ENCODE measurements at places on chromosomes 7 and 10.
A peak's percentile ranks its signal among the peaks of the same experiment; 100 is the strongest.

GRCh38 chr10:103667356-103667755 is 173.9 kb downstream of the NEURL1 start:
- peak; percentile 71 for DNase-seq

- DNase-seq, result no peak
Measured at GRCh38 chr10:86233131-86233530, 133.5 kb downstream of the GRID1 start.

- DNase-seq, result no peak
Measured at GRCh38 chr10:120634659-120635058, 177.6 kb downstream of the PLPP4 start.

DNA sequence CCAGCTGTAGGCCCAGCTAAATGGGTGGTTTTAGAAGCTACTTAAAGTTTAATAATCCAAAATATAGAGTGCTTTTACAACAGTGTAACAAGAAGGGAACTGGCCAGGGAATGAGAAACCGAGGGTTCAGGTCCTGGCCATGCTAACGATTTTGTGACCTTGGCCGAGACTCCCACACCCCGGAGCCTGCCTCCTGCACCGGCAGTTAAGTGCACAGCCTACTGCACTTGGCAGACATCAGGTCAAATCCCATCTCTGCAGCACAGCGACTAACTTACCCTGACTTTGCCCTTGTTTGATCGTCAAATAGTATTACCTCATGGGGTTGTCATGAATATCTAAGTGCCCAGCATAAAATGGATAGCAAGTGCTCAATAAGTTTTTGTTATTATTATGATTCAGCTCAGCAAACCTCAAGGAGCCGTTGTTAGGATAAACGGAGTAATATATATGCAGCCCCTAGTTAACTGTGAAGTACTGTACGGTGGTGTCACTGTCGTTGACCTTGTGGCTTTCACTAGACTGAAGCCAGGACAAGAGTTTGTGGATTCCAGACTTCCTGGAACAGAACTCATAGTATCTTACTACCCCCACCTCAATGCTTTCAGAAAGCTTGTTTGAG is 35.5 kb downstream of the LYZL1 start:
- no peak for DNase-seq

- no peak for DNase-seq
Measured at GRCh38 chr10:103281753-103282152, 4.8 kb downstream of the INA start.

- DNase-seq, result peak; percentile 51
Measured at GRCh38 chr10:29392376-29393021, 103.6 kb downstream of the LYZL1 start.

GRCh38 chr7:15515252-15515651 is 46.6 kb downstream of the AGMO start:
- DNase-seq, result no peak

DNA sequence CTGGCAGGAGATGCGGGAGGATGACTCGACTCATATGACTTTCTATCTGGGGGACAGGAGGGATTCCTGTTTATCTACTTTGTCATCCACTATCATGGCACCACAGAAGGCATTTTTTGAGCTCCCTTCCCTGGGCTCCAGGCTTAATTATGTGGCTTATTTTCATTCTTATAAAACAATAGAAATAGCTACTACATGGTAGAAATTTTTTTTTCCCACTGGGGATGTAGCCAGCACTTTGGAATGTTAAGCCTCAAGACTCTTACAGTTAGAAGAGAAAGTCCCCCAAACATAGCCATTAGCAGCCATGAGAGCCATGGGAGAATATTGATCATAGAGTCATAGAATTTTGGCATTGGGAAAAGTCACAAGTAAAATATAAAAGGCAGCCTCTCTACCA is 14.6 kb upstream of the FAM180A start:
- DNase-seq, result no peak

- DNase-seq, result no peak
Measured at GRCh38 chr10:84907461-84908009, 579.1 kb downstream of the CCSER2 start.

DNA sequence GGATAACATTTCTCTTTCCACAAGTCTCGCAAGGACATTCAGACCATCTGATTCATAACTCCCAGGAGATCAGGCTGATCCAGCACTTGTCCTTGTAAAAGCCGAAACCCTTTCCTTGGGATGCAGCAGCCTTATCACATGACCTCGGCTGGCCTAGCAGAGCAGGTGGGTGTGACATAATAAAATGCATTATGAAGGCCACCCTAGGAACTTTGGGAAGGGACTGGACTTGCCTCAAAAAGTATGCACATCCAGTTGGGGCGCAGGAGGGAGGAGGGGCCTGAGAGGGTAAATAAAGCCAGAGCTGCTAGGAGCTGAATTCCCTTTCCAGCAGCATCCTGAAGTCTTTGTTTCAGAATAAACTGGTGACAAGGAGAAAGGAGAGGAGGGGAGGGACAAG is 260.8 kb downstream of the SNX13 start:
- no peak for DNase-seq

DNA sequence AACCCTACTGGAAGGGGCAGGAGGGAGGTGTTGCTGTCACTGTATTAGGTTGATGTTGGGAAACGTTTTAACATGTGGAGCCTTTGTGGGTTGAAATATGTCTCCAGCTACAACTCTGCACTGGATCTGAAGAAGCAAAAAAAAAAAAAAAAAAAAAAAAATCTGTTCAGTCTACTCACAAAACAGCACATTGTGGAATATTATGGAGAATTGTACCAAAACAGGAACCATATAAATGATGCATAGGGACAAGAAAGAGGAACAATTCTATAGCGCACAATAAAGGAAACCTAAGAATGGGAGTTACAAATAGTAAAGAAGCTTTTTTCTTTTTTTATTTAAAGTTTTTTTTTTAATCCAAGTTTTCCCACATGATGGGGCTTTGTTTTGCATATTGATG is 63.8 kb downstream of the CCSER2 start:
- DNase-seq, result peak; percentile 38

DNA sequence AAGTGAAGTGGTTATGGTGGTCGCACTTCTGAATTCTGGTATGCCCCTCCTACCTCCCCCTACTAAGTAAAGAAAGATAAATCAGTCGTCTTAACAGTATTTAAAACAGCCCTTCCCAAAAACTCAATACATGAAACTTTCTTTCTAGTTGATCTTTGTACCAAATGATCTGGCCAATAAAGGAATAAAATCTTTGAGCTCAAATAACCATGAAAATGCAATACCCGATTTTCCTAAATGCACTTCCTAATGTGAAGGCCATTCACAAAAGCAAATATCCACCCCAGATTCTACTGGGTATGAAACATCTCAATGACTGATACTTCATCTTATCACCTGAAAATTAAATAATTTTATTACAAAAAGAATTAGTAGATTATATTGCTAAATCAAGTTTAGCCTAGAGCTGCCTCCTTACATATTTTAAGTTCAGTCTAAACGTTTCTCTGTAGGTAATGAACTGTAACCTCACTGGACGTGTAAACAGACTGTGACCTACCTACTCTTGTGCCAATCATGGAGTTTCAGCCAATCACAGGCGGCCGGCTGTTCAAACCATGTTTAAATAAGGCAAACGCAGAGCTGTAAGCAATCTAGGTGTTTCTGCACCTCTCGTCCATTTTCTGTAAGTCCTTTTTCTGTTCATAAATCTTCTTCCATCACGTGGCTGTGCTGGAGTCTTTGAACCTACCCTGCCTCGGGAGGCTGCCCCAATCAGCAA is 146.9 kb upstream of the AKR1E2 start:
- DNase-seq, result no peak

DNA sequence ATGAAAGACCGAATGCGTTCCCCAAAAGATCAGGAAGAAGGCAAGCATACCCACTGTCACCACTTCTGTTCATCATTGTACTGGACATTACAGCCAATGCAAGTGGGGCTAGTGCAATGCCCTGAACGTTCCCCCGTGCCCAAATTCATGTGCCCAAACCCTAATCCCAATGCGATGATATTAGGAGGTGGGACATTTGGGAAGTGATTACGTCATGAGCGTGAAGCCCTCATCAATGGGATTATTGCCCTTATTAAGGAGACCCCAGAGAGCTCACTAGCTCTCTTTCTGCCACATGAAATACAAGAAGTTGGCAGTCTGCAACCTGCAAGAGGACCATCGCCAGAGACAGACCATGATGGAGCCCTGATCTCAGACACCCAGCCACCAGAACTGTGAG is 511.4 kb upstream of the TPK1 start:
- no peak for DNase-seq

GRCh38 chr7:37706804-37707203 is 23.2 kb downstream of the GPR141 start:
- DNase-seq, result peak; percentile 53

- no peak for DNase-seq
Measured at GRCh38 chr10:69102440-69102839, 14.5 kb downstream of the SRGN start.

Data from inflammatory macrophage treated with lipopolysaccharide for 4 hours (primary cell).